Uterus (tissue), 4 donors: ENCODE measurements at places on chromosomes 3 and 15.

DNA sequence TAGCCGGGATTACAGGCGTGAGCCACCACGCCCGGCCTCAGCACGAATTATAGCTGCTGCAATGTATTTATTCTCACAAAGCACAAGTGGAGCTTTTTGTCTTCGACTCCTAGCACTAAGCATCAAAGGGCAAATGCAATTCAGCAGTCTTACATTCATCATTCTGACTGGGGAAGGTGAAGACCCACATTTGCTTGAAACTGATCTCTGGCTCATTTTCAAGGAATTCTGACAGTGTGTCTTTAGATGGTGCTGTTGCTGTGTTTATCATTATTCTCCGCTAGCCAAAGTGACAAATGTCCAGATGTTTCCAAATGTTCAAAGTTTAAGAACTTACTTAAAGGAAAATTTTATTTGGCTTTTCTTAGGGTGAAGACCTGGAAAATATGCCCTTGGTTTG, 55.9 kb downstream of the SGO1 start:
- no peak for DNase-seq

GRCh38 chr15:71364117-71364584, 248.9 kb downstream of the THSD4 start:
- DNase-seq = no peak

GRCh38 chr15:98123834-98124233, 163.3 kb downstream of the ARRDC4 start:
- DNase-seq = no peak

- no peak for DNase-seq
Measured at GRCh38 chr3:174465177-174465576, 394.0 kb upstream of the NAALADL2 start.

DNA sequence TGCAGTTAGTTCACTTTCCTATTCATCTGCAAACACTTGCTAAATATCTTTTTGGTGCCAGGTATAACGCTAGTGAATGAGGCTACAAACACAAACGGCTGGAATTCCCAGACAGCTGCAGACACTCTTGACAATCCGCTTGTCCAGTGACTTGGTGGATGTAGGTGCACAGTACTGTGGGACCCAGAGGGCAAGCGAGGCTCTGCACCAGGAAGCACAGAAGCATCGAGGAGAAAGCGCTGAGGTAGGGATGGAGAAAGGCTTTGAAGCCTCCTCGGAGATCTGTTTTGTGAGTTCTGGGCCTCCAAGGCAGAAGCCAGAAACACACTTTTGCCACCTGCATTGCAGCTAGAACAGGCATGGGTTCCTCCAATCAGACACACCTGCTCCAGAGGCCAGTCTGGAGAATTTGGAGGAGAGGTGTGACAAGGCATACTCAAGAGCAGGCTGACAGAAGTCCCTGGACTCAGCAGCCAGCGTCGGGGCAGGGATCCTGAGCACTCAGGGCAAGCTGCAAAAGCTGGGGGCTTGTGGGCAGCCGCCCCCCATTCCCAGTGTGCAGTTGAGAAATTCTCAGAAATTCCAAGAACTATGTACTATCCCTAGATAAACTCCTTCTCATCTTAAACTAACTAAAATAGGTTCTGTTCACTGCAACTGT, 232.5 kb downstream of the OCA2 start:
- DNase-seq = no peak

GRCh38 chr15:95454403-95455262, 875.9 kb upstream of the NR2F2 start:
- DNase-seq = no peak

GRCh38 chr3:130384476-130385025, 39.1 kb downstream of the COL6A5 start:
- no peak for DNase-seq

- DNase-seq = no peak
Measured at GRCh38 chr15:69914960-69915359, 182.8 kb downstream of the TLE3 start.

- DNase-seq = no peak
Measured at GRCh38 chr3:186425788-186426730, 64.0 kb upstream of the DGKG start.

GRCh38 chr3:71705681-71706080, 19.5 kb downstream of the EIF4E3 start:
- no peak for DNase-seq

- DNase-seq = no peak
Measured at GRCh38 chr15:25707656-25708365, 155.3 kb downstream of the ATP10A start.

- no peak for DNase-seq
Measured at GRCh38 chr3:43335799-43336198, 49.5 kb downstream of the SNRK start.

GRCh38 chr15:73908030-73908821, 18.0 kb upstream of the LOXL1 start:
- peak; percentile 66 for DNase-seq

GRCh38 chr3:178494386-178494785, 41.9 kb upstream of the KCNMB2 start:
- DNase-seq = no peak

DNA sequence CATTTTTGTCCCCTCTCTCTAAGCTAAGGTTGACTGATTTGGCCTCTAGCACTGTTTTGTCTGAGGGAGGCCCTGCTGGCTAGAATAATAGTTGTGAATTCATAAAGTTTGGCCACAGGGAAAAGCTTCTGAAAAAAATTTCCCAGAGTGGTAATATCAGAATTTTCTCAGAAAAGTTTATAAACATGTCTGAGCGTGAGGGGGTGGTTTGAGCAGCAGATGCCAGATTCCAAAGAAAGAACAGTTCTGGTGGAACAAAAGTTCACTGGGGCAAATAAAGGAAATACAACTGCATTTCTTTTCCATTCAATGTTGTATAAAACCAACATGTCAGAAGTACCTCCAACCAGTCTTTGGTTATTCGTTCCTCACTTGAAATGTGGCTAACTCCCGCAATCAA, 61.2 kb downstream of the CLDN1 start:
- no peak for DNase-seq

- no peak for DNase-seq
Measured at GRCh38 chr3:77042343-77042742, 2.4 kb downstream of the ROBO2 start.

- peak; percentile 56 for DNase-seq
Measured at GRCh38 chr15:65072027-65072426, 4.2 kb upstream of the RASL12 start.

- DNase-seq = no peak
Measured at GRCh38 chr3:177563792-177564191, 366.5 kb upstream of the TBL1XR1 start.

DNA sequence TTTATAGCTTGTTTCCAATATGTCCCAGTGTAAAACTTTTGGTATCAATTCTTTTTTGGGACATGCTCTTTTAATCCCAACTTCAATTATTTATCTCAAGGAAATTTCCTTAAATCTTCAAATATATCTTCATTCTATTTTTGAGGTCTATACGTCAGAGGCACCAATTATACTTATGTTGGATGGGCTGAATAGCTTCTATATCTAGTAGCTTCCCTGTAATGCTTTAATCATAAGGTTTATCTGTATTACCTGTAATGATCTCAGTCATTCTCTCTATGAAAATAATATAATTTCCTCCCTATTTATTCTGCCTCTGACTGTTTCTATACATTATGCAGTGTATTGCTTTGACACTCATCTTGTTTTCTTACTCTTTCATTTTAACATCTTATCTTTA, 29.9 kb upstream of the MCCC1 start:
- DNase-seq = no peak

DNA sequence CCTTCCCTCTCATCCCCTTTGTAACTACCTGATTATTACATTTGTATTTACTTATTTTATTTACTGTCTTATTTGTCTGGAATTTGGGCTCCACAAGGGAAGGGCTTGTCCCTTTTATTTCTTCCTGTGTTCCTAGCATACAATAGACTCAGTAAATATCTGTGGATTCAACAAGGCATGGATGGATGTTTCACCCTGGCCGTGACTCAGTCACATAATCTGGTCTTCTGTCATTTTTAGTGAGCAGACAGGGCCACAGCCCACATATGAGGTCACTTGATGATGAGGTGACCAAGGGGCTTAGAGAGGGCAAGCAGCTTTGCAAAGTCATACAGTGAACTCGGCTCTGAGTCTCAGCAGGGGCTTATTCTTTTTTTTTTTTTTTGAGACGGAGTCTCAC, 7.8 kb upstream of the DAG1 start:
- DNase-seq = no peak

- no peak for DNase-seq
Measured at GRCh38 chr3:133426721-133427120, 26.9 kb downstream of the BFSP2 start.

- peak; percentile 28 for DNase-seq
Measured at GRCh38 chr15:86915811-86916331, 836.2 kb downstream of the AGBL1 start.

- DNase-seq = no peak
Measured at GRCh38 chr15:69072906-69073305, 58.4 kb downstream of the NOX5 start.

DNA sequence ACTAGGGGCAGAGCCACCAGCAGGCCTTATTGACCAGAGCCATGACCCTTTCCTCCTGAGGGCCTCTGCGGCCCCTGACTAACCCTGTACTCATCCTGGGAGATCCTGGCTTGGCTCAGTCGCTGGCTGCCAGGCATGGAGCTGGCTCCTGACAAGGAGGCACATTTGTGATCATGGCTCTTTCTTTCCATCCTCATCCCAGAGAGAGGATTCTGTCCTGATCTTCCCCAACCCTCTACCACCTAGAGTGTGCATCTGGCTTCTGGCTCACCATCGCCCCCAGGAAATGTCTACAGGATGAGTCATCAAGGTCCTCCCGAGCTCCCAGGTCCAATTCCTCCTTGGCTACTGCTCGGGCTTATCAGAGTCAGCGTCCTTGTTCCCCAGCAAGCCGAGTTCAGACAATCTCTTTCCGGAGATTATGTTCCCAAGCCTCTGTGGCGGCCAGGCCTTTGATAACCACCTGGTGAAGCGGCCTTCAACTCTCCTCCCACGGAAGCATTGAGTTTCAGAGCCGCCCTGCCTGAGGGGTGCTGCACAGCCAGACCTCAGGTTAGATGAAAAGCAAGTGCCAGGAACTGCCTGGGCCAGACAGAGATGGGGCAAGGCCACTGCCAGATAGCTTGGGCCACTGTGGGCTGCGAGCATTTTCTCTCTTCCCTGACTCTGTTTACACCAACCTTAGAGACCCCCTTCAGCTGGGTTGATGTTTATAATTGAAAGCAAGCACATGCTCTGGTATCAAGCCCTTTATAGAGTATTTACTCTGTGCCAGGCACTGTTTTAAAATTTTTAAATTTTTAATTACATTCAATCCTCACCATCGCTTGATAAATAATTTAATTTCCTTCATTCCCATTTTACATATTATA, 44.3 kb upstream of the MRPS22 start:
- no peak for DNase-seq

- DNase-seq = no peak
Measured at GRCh38 chr3:129417326-129417725, 11.1 kb downstream of the EFCAB12 start.

DNA sequence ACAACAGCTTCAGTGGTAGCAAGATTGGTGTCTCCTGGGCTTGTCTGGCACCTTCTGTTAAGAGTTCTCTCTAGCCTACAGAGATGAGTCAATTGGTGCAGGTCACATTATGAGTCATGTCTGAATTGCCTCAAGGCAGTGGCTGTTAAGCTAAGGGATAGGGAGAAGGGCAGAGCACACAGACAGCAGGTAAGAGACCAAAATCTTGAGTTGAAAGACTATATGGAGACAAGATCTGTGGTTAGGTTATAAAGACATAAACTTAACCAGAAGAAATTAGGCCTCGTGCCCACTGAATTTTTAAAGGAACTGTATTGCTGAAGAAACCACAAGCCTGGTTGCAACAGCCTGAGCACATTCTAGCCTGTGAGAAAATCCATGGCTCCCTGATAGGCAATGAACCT, 19.2 kb upstream of the KPNA1 start:
- DNase-seq = no peak

GRCh38 chr3:42118762-42119361, 27.7 kb downstream of the TRAK1 start:
- no peak for DNase-seq

GRCh38 chr3:84958495-84959469, at the start of gene CADM2:
TSS of gene CADM2 (plus strand) at chr3:84958989.
- peak; percentile 80 for DNase-seq

- DNase-seq = no peak
Measured at GRCh38 chr3:141429371-141430035, 57.3 kb upstream of the RASA2 start.

DNA sequence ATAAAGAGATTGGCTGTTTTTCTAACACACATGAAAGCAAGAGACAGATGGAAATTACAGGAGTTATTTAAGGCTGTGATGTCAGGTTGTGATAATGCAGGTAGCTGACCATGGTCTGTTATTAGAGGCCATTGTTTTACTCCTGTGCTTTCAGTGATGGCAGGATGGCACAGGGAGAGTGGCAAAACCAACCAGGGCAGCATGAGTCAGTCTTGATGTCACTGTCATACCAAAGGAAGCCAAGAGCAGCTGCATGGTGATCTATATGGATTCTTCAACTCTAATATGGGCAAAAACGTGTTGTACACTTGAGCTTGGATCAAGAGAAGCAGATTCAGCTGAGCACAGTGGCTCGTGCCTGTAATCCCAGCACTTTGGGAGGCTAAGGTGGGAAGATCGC, 91.8 kb upstream of the LMOD3 start:
- no peak for DNase-seq

DNA sequence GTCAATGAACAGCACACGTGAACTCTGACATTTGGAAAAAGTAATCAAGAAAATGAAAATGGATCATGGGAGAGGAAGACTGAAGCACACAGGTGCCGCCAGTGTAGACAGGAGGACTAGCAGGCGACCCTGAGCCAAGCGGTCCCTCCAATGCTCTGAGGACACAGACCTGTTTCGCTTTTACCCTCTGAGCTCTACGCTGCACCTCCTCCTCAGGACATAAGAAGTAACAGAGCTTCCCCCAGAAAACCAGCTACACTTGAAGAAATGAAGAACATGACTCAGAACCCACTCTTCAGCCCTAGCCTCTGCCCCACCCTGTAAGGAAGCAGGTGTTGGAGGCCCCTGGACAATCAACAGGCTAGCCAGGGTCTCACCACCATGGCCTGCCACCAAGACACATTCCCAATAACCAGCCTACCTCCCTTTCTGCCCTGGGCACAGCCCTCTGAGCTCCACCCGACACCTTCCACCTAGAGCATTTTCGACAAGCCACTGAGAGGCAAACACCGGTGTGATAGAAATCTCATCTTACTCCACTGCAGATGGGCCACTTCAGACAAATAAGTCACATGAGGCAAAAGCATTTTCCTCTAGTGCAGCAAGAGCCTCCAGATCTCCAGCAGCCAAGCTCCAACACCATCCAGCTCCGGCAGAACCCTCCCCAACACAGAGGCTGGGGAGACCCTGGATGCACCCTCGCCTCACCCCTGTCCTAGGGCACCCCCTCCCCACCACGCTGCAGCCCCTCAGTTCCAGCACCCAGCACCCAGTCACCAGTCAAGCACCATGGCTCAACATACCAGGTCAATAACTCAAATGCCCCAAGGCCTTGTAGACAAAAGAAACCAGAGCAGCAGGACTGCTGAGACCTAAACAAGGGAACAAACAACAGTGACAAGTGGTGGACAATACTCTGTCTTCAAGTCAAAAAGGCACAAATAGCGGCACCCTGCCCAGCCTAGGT, 11.4 kb downstream of the FAM174B start:
- DNase-seq = no peak

GRCh38 chr15:37098468-37099318, 1.7 kb downstream of the MEIS2 start:
- DNase-seq = peak; percentile 44
